ENCODE measurements at places on chromosomes 3 and 15. TPM values are rescaled to one million over a fixed set of nuclear protein-coding genes. Genes with fewer than 3 reads are reported as not detected.

Gene GOLGA6D
- not detected for total RNA-seq

Gene GHRL
- total RNA-seq = not detected

Gene CFAP100
- not detected for total RNA-seq

Gene TMEM207
- not detected for total RNA-seq

DNA sequence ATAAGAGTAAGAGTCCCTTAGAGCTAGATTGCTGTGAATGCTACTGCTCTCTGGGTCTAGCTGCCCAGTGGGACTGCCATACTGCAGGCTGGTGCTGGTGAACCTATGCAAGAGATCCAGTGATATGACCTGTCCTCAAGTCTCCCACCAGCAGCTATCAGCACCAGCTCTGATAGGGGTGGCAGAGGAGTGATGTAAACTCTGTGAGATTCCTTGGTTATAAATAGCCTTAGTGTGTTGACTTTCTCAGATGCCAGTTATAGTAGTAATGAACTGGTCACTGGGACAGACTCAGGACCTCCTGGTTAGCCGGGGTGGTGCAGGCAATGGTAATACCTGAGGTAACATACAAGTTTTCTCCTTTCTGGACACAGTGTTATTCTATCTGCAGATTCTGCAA, 194.9 kb upstream of the MANF start:
- DNase-seq = no peak

DNA sequence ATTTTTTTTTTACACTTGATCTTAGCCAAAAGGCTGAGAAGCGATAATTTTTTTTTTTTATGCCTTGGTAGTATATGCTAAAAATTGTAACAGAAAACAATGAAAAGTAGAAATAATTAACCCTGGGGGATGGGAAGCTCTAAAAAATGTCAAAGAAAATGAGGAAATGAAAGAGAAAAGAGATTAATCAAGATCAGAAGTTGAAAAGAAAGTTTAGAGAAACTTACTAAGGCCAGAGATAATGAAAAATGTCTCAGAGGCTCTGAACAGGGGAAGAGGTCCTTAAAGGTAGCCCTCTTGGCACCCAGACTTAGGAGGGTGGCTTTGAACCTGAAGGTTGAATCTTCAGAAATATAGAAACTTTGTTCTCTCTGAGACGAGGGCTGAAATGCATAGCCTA, 58.6 kb upstream of the ZBED2 start:
- DNase-seq = no peak

- no peak for DNase-seq
Observed at GRCh38 chr3:50248387-50248786, 12.4 kb downstream of the GNAI2 start.

DNA sequence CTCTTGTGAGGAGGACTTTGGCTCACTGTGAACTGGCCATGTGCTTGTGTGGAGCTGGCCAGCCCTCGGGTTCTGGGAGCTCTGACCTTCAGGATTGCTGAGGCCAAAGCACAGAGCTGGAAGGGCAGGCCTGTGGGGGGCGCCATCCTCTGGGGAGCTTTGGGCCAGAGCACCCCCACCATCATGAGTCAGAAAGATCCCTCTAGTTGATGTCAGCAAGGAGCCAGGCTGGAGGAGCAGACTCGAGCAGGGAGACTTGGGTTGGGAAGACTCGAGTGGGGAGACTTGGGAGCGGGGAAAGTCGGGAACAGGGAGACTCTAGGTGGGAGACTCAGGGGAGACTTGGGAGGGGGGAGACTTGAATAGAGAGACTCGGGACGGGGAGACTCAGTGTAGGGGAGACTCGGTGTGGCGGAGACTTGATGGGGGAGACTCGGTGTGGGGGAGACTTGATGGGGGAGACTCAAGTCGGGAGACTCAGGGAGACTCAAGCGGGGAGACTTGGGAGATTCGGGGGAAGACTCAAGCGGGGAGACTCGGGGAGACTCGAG, 37.7 kb upstream of the PLXNA1 start:
- no peak for DNase-seq

DNA sequence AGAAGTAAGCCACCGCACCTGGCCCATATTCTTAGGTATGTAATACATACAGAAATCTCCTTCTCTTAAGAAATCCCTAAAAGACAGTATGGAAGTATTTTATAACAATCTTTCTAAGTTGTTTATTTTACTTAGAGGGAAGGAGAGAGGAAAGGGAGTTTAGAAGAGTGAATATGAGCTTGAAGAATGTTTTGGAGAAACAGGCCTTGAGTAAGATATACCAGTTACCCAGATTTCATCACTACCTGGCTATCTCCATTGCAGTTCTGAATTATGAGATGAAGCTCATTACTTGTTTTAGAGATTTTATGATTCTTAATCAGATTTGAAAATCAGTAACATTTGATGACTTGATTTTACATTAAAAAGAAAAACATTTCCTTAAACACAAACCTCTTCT, 71.9 kb downstream of the DCUN1D1 start:
- DNase-seq = no peak

- no peak for DNase-seq
Observed at GRCh38 chr15:26773917-26774316, 1.1 kb upstream of the GABRB3 start.

GRCh38 chr15:91182101-91182500, 82.0 kb downstream of the SV2B start:
- DNase-seq = no peak

Data from H4 (cell line).